ENCODE measurements at places on chromosomes 3 and 15.

DNA sequence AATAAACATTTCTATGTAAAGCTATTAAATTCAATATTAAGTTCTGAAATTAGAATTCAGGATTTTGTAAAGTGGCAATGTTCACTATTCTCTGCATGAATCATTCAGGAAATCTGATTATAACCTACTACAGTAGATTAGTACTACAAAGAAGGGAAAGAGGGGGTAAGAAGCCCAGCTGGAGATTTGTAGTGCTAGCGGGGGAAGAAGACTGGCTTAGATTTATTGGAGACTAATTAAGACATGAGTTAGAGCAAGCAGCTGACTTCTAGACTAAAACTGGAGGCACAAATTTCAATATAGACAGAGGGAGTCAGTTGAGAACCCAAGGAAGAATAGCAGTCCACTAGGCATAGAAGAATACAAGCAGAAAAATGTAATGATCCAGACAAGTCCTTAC, 55.8 kb upstream of the SETMAR start:
- DNase-seq = no peak

- no peak for DNase-seq
Measured at GRCh38 chr3:120780977-120781376, 38.4 kb downstream of the GTF2E1 start.

DNA sequence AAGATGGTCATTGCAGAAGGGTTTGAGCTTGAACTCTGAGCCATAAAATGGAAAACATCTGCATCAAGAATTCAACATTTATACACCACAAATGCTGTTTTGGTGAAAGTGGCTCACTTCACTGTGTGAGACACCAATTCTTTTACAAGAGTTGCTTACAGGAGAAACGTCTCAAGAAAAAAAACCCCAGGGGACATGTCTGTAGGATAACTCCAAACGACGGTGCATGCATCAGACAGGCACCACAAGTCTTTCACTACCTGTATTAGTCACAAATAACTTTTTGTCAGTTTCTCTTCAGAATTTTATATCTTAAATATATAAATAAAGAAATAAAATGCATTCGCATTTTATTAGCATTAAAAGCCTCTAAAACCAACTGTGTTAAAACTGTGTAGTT, 164.3 kb downstream of the EFHB start:
- DNase-seq = no peak

- no peak for DNase-seq
Measured at GRCh38 chr15:80600626-80601025, 94.5 kb upstream of the ABHD17C start.

- peak; percentile 12 for DNase-seq
Measured at GRCh38 chr3:43583481-43583880, 38.3 kb downstream of the ANO10 start.

- DNase-seq = no peak
Measured at GRCh38 chr3:65995030-65995429, 43.7 kb downstream of the MAGI1 start.

- peak; percentile 32 for DNase-seq
Measured at GRCh38 chr3:158731938-158732855, at the start of gene RARRES1. Gene RARRES1 (minus strand): TSS chr3:158732457. CDS start chr3:158732415, 42 bp downstream.

DNA sequence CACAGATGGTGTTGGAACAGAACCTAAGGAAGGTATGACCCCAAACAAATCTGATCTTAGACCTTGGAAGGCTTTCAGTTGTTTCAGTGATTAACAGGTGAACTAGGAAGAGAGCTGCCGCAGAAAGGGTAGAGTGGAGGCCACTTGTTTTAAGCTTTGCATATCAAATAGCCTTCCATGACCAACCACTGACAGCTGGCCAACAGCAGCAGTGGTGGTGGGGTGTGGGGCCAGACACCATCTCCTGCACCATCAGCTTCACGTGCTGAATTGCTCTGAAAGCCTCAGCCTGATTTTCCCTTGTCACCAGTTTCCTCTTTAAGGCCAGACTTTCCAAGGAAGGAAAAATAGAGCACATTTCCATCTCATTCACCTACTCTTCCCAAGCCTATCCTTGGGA, 16.6 kb upstream of the OSBPL11 start:
- DNase-seq = no peak

DNA sequence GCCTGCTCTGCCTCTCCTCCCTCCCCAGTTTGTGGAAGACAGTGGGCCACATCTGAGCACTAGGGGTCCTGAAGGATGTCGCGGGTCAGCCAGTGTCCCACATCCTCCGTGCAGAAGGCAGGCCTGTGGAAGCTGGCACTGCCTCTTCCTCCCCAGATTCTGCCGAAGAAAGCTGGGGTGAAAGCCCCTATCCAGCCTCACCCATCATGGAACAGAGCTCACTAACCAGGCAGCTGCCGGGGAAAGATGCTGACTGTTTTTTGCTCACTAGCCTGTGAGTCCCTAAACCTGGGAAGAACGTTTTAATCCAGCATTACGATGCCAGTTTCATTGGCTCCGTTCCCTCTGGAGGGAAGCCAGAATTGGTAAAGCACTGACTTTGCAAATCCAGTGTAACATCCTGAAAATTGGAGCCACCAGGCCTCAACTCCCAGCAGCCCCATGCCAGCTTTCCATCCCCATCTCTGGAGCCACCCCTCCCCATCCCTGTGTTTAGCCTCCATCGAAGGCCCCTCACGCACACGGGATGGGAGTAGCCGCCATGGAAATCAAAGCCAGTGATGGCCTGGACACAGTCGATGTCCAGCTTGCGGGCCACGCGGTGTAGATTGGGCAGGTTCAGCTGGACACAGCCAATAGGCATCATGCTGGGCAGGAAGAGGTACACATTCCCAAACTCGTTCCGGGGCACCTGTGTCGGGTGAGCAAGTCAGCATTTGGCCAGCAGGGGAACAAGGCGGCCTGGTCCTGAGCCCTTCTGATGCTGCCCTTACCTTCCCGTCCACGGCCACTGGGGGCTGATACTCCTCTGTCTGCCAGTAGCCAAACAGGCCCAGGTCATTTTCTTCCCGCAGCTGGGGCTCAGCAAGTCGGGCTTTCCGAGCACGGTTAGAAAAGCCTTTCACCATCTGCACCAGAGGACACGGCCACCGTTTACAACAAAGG, 23.5 kb downstream of the TMEM43 start:
- DNase-seq = no peak

GRCh38 chr3:129040039-129040336, 20.6 kb upstream of the GP9 start:
- no peak for DNase-seq

- DNase-seq = no peak
Measured at GRCh38 chr3:51673181-51673801, 2.2 kb downstream of the TEX264 start.

DNA sequence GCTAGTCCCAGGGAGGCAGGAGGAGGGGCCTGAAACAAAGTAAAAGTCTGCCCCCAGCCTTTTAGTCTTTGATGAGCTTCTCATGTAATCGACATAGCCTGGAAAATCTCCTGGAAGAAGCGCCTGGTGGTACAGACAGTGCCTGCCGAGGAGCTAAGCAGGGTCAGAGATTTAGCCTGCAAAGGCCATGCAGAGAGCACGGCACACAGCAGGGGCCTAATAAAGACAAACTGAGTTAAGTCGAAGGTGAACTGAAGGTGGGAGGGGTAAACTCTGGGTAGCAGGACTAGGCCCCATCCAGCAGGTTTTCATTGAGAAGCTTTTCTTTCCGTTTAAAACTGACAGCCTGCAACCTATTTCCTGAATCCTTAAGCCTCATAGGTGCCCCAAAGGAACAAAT, 115.5 kb upstream of the ABHD17C start:
- DNase-seq = no peak

DNA sequence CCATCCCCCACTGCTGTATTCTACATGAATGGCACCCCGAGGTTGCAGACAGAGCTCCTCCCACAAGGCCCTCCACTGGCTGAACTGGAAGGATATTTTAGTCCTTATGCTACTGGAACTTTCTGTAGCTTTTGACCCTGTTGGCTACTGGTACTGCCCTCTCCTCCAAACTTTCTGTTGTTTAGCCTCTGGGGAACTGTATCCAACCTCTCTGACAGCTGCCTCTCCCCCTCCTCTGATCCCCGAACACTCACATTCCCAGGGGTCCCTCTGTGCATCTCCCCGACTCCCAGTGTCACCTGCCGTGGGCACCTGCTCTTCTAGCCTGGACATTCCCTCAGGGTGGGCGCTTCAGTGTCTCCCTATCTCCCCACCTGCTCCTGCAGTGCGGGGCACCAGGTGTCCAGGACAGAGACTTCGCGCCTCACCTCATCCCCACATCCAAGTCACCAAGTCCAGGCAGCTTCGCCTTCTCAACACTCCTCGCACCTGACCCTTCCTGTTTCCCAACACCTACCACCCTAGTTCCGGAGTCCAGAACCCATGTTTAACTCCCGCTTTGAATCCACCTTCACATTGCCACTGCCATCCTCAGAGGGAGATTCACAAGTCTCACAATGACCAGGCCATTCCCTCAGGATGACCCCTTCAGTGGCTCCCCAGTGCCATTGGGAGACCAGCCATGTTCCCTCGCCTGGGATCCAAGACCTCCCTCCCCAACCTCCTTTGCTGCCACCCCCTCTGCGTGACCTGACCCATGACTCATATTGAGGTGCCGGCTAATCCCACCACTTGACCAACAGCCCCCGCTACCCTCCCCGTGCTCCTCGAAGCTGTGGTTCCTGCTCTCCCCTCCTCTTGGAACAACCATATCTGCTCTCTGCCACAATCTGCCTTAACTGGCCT, 34.2 kb downstream of the BDH1 start:
- no peak for DNase-seq

DNA sequence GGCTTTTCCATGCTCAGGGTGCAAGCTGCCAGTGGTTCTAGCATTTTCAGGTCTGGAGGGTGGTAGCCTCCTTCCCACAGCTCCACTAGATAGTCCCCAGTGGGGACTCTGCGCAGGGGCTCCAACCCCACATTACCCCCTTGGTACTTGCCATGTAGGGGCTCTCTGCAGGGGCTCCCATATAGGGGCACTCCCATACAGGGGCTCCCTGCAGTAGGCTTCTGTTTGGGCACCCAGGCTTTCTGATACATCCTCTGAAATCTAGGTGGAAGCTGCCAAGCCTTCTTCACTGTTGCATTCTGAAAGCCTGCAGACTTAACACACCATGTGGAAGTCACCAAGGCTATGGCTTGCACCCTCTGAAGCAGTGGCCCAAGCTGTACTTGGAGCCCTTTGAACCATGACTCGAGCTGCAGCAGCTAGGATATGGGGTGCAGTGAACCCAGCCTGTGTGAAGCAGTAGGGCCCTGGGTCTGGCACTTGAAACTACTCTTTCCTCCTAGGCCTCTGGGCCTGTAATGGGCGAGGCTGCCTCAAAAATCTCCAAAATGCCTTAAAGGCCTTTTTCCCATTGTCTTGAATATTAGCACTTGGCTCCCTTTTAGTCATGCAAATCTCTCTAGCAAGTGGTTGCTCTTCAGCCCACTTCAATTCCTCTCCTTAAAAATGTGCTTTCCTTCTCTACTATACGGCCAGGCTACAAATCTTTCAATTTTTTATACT, 96.4 kb downstream of the TPRA1 start:
- no peak for DNase-seq

DNA sequence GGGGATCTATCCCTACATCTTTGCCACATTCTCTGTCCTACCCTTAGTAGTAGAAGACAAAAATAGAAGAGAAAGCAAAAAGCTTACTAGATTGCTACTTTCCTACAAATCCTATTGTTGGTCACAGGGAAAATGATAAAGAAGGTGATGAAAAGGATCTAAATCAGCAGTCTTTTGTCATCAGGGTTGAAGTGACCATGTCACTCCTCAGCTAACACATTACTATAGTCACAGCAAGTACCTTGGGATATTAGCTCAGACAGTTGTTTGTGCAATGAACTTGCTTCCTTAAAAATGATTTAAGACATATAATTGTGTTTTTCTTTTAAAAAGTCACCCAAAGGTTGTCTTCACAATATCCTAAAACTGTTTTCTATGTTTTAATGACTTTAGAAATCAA, 6.3 kb downstream of the ST3GAL6 start:
- no peak for DNase-seq

- DNase-seq = no peak
Measured at GRCh38 chr15:69703532-69704187, 251.0 kb downstream of the RPLP1 start.

DNA sequence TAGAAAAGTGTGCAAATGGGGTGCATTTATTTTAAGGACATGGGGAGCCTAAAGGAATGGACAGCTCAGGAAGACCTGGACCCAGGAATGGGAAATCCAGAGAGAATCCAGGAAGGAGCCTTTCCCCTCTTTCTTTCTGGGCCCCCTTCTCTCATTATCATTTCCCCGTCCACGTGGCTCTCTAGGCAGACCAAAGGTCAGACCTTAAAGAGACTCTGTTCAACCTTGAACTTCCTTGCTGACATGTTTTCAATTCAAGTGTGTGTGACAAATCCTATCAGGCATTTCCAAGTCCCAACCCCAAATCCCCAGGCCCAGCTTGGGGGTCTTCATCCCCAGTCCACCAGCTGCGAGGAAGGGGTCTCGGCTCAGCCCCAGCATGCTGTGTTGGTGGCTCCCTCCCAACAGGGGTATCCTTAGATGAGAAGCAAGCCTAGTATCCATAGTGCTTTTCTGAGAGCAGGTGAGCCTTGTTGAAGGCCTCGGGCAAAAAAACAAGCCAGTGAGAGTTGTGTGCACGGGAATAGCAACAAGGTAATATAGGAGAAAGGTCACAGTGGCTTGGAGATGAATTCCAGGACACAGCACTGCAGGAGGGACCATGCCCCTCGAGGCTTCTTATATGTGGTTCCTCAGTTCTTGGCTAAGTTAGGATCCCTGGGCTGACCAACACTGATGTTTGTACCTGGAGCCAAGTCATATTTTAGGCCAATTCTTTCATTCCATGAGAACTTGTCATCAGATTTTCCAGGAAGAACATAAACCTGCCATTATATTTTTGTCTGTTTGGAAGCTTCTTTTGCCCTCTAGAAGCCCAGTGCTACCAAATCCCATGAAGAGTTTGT, 130.0 kb downstream of the ASB7 start:
- DNase-seq = no peak

GRCh38 chr3:31008994-31009393, 114.5 kb upstream of the GADL1 start:
- DNase-seq = no peak

GRCh38 chr3:126528800-126529541, 5.0 kb downstream of the CHST13 start:
- DNase-seq = no peak

GRCh38 chr15:23569151-23569925, 3.9 kb downstream of the MKRN3 start:
- no peak for DNase-seq

DNA sequence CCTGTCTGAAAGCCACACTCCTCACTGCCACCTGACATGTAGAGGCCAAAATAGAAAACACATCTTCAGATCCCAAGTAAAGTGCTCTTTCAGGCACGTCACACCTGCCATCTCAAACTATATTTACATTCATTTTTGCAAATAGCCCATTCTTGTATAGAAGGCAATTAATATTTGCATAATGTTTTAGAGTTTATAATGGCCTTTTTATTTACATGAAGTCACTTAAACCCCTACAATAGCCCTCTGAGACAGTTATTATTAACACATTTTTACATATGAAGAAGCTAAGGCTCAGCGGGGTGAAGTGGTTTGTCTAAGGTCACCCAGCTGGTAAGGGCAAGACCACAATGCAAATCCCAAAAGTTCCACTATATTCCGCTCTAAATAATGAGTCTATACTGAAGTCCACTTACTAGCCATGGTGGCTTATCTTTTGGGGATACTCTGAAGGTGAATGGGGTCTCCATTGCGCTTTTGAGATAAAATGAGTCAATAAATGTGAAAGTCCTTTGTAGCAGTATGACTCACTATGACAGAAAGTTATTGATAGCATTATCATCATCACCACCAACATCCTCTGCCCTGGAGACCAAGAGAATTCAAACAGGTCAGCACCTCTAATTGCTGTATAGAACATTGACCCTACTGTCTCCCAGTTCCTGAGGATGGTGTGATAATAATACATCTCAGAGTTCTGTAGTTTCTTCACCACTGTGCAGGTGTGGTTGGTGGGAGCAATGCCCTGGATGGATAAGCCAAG, 155.9 kb upstream of the BCL6 start:
- DNase-seq = no peak
